HCT116 (cell line): ENCODE measurements at places on chromosomes 11 and 22.

GRCh38 chr11:71114124-71114851 is 138.1 kb downstream of the SHANK2 start:
- DNase-seq: no peak

GRCh38 chr11:59261150-59261549 is 48.4 kb upstream of the MPEG1 start:
- DNase-seq: no peak

DNA sequence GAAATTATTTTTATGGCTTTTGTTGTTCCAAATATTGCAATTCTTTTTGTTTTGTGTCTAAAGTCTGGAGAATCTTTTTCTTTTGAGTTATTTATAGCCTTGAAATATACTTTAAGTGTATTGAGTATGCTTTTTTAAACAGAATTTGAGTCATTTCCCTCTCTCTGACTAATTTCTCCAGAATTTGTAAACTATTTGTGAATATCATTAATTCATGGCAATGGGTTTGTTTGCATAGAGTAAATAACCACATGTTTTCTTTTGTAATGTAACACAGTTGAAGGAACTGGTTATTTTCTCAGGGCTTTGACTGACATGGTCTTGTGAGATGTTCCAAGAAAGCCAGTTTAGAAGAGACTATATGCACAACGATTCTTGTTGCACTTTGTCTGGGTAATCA is 30.9 kb upstream of the MPEG1 start:
- DNase-seq: no peak

DNA sequence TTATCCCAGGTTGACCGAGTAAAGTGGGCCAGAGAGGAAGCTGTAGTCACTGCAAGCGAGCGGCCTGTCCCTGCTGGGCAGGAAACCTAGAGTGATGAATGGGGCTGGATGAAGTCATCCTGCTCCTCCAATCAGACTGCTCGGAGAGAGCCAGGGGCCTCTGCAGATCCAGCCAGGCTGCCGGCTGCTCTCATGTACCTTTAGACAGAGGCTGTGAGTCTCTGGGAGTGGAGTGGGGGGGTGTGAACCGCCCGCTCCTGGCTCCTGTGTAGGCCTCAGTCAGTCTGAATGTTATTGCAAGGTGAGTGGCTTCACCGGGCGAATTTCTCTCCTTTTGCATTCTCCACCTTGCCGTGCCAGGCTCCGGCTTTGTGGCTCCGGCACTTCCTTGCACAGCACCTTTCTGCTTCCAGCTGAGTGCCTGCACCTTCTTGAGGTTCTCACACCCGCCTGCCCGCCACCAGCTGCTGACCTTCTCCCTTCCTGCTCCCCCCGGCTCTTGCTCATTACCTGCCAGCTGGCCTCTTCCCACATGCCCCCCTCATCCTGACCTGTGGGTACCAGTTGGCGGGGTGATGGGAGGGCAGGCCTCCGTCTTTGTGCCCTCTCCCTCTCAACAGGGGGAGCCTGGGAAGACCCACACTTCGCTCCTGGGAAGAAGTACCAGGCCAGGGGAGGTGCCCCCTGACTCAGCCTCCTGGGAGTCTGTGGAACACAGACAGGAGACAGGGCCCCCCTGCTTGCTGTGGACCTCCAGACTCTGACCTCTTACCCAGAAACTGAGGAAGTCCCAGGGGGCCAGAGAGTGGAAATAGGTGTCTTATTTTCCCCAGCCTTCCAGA is 79.9 kb downstream of the GRAMD1B start:
- DNase-seq: no peak

GRCh38 chr22:39574779-39575551 is 4.4 kb downstream of the CACNA1I start:
- DNase-seq: peak; percentile 80

DNA sequence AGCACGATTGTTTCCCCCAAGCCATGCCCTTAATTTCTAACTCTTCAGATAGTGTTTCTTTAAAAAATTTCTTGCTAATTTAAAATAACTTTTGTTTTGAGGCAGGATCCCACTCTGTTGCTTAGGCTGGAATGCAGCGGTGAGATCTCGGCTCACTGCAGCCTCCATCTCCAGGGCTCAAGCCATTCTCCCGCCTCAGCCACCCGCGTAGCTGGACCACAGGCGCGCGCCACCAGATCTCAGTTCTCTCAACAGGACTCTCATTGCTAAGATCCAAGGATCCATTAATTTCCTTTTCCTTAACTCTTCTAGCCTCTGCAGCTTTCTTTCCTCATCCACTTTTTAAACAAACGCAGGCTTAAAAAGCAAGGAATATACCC is 327 bp upstream of the MED17 start:
- DNase-seq: no peak

GRCh38 chr11:100851147-100851546 is 164.1 kb downstream of the ARHGAP42 start:
- DNase-seq: peak; percentile 41
